ENCODE measurements at places on chromosomes 2 and 18. TPM values are rescaled to one million over a fixed set of nuclear protein-coding genes. Genes with fewer than 3 reads are reported as not detected.

DNA sequence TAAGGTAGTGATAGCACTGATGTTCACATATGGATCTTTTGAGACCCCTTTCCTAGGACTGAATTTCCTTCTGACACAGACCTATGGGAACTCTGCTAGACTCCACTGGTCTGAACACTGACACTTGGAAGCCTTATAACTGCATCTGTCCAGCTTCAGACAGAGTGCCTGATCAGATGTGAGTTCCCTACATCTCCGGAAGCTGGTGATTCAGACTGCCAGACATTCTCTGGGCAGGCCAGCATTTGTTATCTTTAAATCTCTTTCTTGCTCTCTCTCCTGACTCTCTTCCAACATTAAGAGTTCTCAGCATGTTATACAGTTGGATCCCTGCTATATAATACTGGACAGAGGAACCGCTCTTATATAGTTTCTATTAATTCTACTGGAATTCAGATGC is 408.5 kb downstream of the ZEB2 start:
- H3K4me1 ChIP-seq: no peaks in the 10 kb centered on the region
- no peak overlapping the region for H3K4me3 ChIP-seq
- no peaks in the 10 kb centered on the region for H3K36me3 ChIP-seq
- H3K27me3 ChIP-seq: no peaks in the 10 kb centered on the region
- DNase-seq: no peak
- no peak overlapping the region for H3K27ac ChIP-seq

GRCh38 chr18:73838107-73838506 is 309.5 kb downstream of the FBXO15 start:
- DNase-seq: no peak
- no peaks in the 10 kb centered on the region for H3K27me3 ChIP-seq
- H3K4me3 ChIP-seq: no peak overlapping the region
- no peaks in the 10 kb centered on the region for H3K4me1 ChIP-seq

- H3K4me3 ChIP-seq: no peak overlapping the region
- no peak overlapping the region for H3K27ac ChIP-seq
- H3K4me1 ChIP-seq: no peaks in the 10 kb centered on the region
- H3K27me3 ChIP-seq: peaks cover 34% of the 10 kb centered on the region
- no peaks in the 10 kb centered on the region for H3K36me3 ChIP-seq
Measured at GRCh38 chr2:10909996-10910341, 1.8 kb upstream of the KCNF1 start.

- no peaks in the 10 kb centered on the region for H3K4me1 ChIP-seq
- no peak overlapping the region for H3K4me3 ChIP-seq
- no peaks in the 10 kb centered on the region for H3K27me3 ChIP-seq
- H3K27ac ChIP-seq: no peak overlapping the region
- H3K36me3 ChIP-seq: no peaks in the 10 kb centered on the region
Measured at GRCh38 chr2:151973901-151974199, 125.0 kb downstream of the CACNB4 start.

GRCh38 chr18:67261931-67262552 is 254.5 kb downstream of the DSEL start:
- H3K27ac ChIP-seq: no peak overlapping the region
- no peaks in the 10 kb centered on the region for H3K36me3 ChIP-seq
- DNase-seq: no peak
- peaks cover 10% of the 10 kb centered on the region for H3K4me1 ChIP-seq
- H3K27me3 ChIP-seq: no peaks in the 10 kb centered on the region

Gene KLHL41
- total RNA-seq: 0.61 TPM

Gene MAB21L4
- total RNA-seq: 22.2 TPM

Gene DCDC2C
- not detected for total RNA-seq

Gene EMILIN2
- total RNA-seq: 35.2 TPM

Measured in upper lobe of right lung (tissue), 1 donor.